ENCODE measurements at places on chromosomes 4 and X. TPM values are rescaled to one million over a fixed set of nuclear protein-coding genes. Genes with fewer than 3 reads are reported as not detected.

Gene SAGE1
- total RNA-seq, result under 0.01 TPM

Gene TRIML2
- 0.14 TPM for total RNA-seq

Gene ATP11C
- 53.8 TPM for total RNA-seq

Gene MSX1
- total RNA-seq, result 7.8 TPM

Gene MTTP
- 0.09 TPM for total RNA-seq

Gene F8A2
- total RNA-seq, result not detected
